NCI-H774 (cell line): ENCODE measurements at places on chromosomes 1 and 21.
A peak's percentile ranks its signal among the peaks of the same experiment; 100 is the strongest.

- no peak for DNase-seq
These were observed 2.2 kb upstream of the NBPF1 start for GRCh38 chr1:16615253-16616252.

- no peak for DNase-seq
These were observed 12.5 kb upstream of the SPSB1 start for GRCh38 chr1:9280015-9280860.

GRCh38 chr1:212669102-212669501 lies 30.5 kb downstream of the BATF3 start:
- DNase-seq = no peak

DNA sequence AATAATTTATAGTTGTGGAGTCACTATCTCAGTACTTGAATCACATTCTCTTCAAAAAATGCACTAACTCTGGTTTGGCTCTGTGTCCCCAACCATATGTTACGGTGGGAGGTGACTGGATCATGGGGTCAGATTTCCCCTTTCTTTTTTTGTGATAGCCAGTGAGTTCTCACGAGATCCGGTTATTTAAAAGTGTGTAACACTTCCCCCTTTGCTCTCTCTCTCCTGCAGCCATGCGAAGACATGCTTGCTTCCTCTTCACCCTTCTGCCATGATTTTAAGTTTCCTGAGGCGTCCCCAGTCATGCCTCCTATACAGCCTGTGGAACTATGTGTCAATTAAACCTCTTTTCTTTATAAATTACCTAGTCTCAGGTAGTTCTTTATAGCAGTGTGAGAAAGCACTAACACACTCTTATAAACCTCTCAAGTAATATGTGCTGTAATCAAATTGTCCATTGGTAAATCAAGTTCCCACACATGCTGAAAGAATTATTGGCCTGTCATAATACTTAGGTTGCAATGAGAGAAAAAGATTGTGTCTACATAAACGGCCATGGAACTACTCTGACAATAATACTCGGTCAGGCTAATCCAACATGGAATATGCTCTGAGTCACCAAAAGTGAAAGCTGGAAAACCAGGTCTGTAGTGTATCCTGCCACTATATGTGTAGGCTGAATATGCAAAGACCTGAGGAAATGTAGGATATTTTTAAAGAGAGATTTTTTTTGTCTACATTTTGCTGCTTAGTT lies 107.5 kb downstream of the SLC44A5 start:
- no peak for DNase-seq

DNA sequence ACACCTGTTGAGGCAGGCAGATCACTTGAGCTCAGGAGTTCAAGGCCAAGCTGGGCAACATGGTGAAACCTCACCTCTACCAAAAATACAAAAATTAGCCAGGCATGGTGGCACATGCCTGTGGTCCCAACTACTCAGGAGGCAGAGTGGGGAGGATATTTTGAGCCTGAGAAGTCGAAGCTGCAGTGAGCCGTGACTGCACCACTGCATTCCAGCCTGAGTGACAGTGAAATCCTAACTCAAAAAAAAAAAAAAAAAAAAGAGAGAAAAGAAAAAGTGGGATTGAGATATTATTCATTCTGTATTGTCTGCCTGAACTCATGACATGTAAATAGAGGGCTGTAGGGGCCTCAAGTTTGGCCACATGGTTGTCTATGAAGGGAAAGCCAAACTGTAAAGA lies 37.3 kb downstream of the WNT2B start:
- DNase-seq = no peak

DNA sequence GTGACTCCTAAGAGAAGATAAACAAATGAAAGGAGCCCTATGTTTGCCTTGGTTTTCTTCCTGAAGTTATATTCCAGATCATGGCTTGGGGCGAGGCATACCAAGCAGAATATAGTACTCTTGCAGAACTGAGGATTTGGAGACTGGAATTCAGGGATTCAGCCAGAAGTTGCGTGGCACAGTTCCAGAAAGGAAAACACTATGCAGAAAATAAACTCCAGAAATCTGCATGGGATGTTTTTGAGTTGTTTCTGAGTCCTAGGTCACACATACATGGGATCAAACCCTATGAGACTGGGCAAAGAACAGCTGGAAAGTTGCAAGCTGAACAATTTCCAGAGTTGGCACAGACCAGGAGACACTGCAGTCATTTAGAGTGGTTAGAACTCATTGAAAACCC lies 42.9 kb upstream of the IFFO2 start:
- DNase-seq = no peak

DNA sequence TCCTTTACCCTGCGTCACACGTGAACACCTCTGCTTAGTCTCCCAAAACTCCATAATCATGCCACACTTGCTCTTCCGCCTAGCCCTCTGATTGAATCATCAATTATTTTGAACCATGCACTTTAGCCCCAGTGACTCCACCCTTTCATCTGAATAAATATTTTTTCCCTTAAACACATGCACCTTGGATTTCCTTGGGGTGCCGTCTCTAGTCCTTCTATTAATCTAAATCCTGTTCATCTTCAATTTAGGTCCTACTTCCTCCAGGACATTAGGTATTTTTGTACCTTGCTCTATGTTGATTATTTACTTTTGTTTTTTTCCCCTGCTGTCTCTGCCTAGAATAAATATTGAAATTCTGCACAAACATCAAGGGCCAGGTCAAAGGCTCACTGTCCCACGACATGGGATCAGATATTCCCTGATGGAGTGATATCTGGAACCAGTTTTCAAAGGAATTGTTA lies 9.8 kb upstream of the CYP2J2 start:
- DNase-seq = no peak

DNA sequence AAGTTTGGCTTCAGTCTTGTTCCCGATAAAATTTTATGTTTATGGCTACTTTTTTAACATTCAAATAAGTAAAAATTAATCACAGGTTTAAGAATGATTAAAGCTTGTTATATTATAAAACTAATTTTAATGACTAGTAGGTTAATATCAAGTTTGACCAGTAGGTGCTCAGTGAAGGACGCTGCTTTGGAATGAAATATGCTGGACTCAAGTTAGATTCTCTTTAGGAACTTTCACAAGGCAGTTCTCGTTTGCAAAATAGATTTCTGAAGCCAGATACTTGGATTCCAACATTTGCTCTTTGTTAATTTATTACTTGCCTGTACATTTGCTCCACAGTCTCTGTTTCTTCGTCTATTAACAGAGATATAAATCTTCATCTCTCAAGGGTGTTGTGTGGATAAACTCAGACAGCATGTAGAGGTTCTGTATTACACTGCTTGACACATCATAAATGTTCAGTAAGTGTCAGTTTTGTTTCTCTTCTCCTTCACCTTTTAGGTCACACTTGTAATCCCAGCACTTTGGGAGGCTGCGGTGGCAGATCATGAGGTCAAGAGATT lies 432.8 kb upstream of the CHRM3 start:
- DNase-seq = no peak

- no peak for DNase-seq
These were observed 15.7 kb downstream of the S100A16 start for GRCh38 chr1:153597206-153597605.

DNA sequence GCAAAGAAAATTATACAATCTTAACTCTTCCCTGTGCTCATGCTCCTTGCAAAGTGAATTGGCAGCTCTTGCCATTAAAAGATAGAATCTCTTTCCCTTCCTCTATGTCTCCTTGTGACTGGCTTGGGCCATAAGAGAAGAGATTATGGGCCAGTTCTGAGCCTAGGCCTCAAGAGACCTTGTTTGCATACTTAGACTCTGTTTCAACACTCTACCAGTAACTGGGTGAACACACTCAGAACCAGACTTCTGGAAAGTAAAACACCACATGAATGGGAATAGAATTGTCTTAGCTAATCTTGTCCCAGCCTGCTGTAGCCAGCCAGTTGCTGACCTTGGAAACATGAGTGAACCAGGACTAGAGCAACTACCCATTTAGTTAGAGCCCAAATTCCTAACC lies 15.3 kb upstream of the OR6K3 start:
- no peak for DNase-seq

DNA sequence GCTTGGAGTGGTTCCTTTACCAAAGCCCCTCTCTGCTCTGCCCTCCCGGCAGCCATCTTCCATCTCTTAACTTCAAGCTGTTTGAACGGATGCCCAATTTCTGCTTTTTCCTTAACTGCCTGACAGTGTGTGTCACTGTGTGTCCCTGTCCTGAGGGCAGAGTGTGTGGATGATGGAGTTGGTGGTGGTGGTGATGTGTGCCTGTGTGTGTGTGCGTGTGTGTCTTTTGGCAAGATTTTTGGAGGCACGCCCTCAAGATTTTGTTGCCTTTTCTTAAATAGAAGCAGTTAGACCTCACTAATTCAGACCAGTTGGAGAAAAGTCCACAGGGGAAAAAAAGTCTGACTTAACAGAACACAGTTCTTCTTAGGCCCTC lies 30.3 kb downstream of the SERTAD4 start:
- DNase-seq = no peak

DNA sequence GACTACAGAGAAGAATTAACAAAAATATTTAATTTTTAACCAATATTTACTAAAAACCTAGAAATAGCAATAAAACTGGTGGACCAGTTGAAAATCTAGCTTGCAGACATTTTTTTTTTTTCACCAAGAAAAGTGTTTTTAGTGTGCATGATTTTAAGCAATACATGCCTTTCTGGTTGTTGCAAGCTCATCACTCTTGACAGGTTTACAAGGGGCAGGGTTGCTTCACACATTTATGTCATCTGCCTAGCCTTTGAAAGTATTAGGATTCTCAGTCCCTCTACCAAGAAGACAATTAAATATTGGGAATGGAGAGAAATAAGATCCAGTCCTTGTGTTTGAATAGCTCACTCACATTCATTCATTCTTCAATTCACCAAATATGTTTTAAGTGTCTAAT lies 53.8 kb upstream of the LYPLAL1 start:
- DNase-seq = no peak

DNA sequence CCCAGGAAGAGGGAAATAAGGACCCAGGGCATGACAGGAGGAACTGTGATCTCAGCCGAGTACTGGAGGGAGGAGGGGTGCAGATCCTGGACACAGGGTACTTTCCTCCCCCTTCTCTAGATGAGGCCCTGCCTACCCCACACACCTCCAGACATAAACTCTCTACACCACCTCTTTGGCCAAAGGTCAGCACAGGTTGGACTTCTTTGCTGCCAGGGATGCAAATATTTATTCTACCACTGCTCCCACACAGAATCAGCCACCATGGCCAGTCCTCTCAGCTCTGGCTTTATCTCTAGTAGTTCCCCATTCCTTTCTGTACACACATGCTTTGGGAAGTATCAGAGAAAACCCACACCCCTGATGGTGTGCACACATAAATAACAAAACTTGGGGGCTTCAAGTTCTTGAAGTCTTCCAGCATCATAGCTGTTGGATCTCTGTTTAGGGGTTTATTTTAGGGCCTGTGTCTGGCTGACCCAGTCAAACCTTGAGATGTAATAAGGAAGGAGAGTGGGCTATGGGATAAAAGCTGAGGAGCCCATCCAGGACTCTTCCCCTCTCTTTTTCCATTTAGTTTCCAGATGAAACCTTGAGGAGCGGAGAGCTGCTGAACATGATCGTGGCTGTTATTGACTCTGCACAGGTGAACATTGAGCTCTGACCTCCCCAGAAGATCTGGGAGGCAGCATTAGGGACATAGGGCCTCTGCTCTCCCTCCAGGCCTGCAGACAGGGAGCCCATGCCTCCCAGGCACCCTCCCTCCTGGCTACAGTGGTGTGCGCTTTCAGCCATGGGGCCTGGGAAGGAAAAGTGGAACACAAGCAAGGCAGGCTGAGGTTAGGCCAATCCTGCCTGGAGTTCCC lies 6.7 kb upstream of the SLC27A3 start:
- no peak for DNase-seq

DNA sequence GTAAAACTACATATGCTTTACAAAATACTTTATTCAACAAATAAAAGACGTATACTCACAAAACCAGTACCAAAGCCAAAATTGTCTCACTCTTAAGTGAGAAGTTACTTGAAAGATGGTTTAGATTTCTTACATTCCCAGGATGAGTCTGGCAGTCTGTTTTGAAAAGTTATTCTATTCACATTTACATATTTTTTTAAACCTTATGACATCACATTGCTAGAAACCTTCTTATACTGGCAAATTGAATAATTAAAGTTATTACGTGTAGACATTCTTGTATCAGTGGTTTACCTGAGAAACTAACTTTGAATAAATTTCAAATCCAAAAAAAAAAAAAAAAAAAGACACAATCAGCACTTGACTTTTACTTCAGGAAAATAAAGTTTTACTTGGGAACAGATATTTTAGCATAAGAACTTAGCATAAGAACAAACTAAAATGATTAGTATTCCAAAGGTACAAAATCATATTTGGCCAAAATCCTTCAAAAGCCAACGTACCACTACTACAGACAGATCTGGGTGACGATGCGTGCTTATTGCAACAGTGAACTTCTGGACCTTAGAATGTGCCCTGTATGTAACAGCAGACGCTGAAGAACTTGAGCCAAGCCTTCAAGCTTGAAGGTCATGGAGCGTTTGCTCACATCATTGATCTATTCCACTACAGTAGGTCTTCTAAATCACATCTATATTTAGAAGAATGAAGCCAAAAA lies 2.5 kb downstream of the CDC42BPA start:
- peak; percentile 26 for DNase-seq

GRCh38 chr1:66637146-66637545 lies 103.2 kb downstream of the SGIP1 start:
- no peak for DNase-seq

GRCh38 chr1:202880062-202880461 lies 8.9 kb downstream of the RABIF start:
- DNase-seq = no peak

DNA sequence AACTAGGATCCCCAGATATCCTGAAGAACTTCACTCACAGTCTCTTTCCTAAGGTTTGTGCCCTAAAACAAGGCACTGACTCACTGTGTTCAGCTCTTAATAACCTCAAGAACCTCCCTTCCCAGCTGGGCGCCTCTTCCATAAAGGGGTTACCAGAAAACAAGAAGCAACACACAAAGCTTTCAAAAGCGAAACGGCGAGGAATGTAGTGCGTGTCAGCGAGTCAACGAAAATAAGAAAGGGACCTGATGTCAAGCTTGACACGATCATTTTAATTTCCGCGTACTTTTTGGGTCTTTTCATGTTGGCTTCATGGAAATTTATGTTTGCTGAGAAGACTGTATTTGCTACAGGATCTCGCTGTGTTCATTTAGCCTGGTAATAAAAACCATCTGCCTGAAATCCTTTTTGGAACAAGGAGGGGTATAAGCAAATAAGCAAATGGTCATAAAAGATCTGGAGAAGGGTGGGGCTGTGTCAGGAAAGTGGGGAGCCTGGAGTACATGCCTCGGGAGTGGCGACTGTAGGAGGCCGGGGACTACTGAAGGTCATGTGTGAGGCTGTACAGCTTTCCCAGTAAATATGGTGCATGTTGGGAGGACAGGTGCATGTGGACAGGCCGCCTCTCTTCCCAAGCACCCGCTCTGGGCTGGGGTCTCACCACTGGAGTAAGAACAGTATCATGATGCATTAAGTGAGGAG lies 11.4 kb upstream of the CLDN14 start:
- DNase-seq = no peak
